Astrocyte (in vitro differentiated cells and primary cell): ENCODE measurements at places on chromosomes 3 and 15. TPM values are rescaled to one million over a fixed set of nuclear protein-coding genes. Genes with fewer than 3 reads are reported as not detected.

- peaks cover 32% of the 10 kb centered on the region for H3K4me1 ChIP-seq
- H3K27me3 ChIP-seq, result peaks cover under 1% of the 10 kb centered on the region
- H3K4me3 ChIP-seq, result peak overlapping the region; percentile 48
- H3K27ac ChIP-seq, result peak overlapping the region; percentile 13
- no peaks in the 10 kb centered on the region for H3K36me3 ChIP-seq
Observed at GRCh38 chr3:184568924-184569829, 7.6 kb downstream of the EPHB3 start.

The SH3GL3 gene
- 2.5 and 2.7 TPM in 2 replicates for total RNA-seq

DNA sequence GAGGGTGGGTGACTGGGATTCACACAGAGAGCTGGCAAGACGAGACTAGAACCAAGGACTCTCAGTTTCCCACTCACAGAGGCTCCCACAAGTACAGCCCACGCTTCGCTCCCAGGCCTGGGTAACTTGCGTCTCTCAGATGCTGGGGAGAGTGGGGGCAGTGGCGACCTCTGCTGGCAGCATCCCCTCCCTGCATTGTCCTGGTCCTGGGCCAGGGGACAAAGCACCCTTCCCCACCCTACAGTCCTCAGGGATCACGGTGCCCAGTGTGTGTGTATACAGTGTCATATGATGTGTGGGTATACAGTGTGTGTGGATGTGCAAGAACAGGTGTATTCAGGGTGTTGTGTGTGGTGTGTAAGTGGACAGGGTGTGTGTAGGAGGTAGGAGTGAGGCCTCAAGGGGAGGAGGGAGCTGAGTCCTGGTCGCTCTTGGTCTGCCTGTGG, 12.8 kb downstream of the VILL start:
- H3K4me1 ChIP-seq, result peaks cover 9% of the 10 kb centered on the region
- no peak overlapping the region for H3K27ac ChIP-seq
- no peak for DNase-seq
- H3K27me3 ChIP-seq, result no peaks in the 10 kb centered on the region
- H3K4me3 ChIP-seq, result no peak overlapping the region
- H3K36me3 ChIP-seq, result no peaks in the 10 kb centered on the region

The NEIL1 gene
- 4.9 and 5.1 TPM in 2 replicates for total RNA-seq

GRCh38 chr15:90711418-90711824, 5.7 kb upstream of the BLM start:
- H3K27me3 ChIP-seq, result no peaks in the 10 kb centered on the region
- DNase-seq, result no peak
- no peak overlapping the region for H3K4me3 ChIP-seq
- peaks cover 3% of the 10 kb centered on the region for H3K4me1 ChIP-seq

GRCh38 chr3:4852780-4853748, 126.2 kb upstream of the BHLHE40 start:
- peak; percentile 91 for DNase-seq
- H3K4me1 ChIP-seq, result peaks cover 9% of the 10 kb centered on the region
- no peaks in the 10 kb centered on the region for H3K27me3 ChIP-seq
- no peaks in the 10 kb centered on the region for H3K36me3 ChIP-seq

DNA sequence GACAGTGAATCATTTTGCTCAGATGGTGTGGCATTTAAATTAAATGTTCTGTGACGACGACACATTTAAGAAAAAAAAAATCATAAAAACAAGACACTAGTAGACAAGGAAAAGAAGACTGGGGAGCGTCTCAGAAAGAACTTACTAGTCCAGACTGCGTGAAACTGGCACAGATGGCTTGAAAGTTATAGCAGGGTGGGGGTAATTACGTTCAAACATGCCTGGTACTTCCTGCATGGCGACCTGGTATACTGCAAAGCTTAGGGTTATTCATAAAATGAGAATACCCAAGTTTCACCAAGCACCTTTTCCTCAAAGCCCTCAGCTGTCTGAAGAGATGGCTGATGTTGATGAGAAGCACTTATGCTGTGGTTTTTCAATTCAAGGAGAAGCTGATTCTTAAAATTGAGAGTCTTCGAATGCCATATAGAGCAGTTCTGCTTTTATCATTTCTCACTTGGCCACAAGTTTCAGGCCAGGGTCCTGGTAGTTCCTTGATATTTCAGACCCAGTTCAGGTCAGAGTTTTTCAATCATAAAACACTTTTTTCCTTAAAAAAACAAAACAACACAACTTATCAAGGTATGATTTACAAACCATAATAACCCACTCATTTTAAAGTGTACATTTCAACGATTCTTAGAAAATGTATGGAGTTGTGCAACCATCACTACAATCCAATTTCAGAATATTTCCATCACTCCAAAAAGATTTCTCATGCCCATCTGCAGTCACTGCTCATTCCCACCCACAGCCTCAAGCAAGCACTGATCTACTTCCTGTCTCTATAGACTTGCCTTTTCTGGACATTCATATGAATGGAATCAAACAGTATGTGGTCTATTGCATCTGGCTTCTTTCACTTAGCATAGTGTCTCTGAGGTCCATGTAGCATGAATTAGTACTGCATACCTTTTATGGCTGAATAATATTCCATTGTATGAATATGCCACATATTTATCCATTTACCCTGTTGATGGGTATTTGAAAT, 24.7 kb downstream of the PCOLCE2 start:
- peaks cover 6% of the 10 kb centered on the region for H3K4me1 ChIP-seq
- no peaks in the 10 kb centered on the region for H3K27me3 ChIP-seq
- DNase-seq, result no peak
- H3K27ac ChIP-seq, result no peak overlapping the region

DNA sequence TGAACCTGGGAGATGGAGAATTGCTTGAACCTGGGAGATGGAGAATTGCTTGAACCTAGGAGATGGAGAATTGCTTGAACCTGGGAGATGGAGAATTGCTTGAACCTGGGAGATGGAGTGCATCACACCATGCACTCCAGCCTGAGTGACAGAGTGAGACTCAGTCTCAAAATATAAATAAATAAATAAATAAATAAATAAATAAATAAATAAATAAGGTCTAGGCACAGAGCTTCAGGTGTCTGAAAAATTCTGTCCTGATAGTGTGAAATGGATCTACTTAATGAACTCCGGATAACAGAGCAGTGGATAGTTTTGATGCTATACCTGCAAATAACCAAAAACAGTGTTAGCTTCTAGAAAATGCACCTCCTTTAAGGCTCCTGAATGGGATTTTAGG, 24.3 kb upstream of the NUDT16 start:
- H3K4me1 ChIP-seq, result peaks cover 7% of the 10 kb centered on the region
- H3K4me3 ChIP-seq, result no peak overlapping the region
- no peaks in the 10 kb centered on the region for H3K36me3 ChIP-seq
- no peak for DNase-seq

DNA sequence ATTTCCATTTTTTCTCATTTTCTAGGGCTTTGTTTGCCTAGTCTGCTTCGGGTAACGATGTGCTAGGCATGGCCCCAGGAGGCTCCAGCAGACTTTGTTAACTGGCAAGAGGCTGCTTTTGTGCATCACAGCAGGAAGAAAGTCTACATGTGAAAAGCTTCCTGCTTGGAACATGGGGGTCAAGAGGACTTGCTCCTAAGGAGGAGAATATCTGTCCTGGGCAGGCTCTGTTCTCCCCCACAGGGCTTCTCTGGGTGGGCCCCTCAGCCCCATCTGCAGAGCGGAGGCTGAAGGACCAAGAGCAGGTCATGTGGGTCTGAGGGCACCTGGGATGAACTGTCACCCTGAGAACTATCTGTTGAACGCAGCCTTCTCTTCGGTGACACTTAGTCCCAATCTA, 94.7 kb downstream of the CCNL1 start:
- H3K27ac ChIP-seq, result no peak overlapping the region
- no peaks in the 10 kb centered on the region for H3K27me3 ChIP-seq
- H3K4me1 ChIP-seq, result peaks cover 15% of the 10 kb centered on the region

- no peak overlapping the region for H3K4me3 ChIP-seq
- H3K36me3 ChIP-seq, result no peaks in the 10 kb centered on the region
- no peak overlapping the region for H3K27ac ChIP-seq
- H3K4me1 ChIP-seq, result peaks cover 18% of the 10 kb centered on the region
Observed at GRCh38 chr3:171388527-171388926, 71.7 kb downstream of the TNIK start.

GRCh38 chr3:144341471-144341870, 369.8 kb downstream of the DIPK2A start:
- H3K27ac ChIP-seq, result no peak overlapping the region
- H3K4me1 ChIP-seq, result no peaks in the 10 kb centered on the region
- no peaks in the 10 kb centered on the region for H3K27me3 ChIP-seq
- no peak for DNase-seq
- H3K36me3 ChIP-seq, result no peaks in the 10 kb centered on the region

DNA sequence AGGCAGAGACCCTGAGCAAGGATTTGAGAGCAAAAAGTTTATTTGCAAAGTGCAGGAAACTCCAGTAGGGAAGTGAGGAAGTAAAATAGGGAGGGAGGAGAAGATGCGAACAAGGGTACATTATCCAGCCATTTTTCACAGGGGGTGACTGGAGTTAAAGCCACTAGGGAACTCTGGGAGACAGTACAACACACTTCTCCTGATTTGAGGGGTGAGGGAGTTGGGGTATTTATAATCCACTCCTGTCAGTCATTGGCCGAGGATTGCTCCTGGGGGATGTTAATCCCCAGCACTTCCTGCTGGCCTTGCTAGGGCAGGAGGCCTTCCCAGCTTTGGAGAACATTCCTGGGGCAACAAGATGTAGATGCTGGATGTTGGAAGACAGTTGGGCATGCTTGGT, 28.2 kb downstream of the CCR3 start:
- DNase-seq, result no peak
- no peak overlapping the region for H3K4me3 ChIP-seq

The CRABP1 gene
- total RNA-seq, result 0.30 TPM in 1 of 2 replicates, not detected in the other

The MRAS gene
- 55.4 and 81.8 TPM in 2 replicates for total RNA-seq

DNA sequence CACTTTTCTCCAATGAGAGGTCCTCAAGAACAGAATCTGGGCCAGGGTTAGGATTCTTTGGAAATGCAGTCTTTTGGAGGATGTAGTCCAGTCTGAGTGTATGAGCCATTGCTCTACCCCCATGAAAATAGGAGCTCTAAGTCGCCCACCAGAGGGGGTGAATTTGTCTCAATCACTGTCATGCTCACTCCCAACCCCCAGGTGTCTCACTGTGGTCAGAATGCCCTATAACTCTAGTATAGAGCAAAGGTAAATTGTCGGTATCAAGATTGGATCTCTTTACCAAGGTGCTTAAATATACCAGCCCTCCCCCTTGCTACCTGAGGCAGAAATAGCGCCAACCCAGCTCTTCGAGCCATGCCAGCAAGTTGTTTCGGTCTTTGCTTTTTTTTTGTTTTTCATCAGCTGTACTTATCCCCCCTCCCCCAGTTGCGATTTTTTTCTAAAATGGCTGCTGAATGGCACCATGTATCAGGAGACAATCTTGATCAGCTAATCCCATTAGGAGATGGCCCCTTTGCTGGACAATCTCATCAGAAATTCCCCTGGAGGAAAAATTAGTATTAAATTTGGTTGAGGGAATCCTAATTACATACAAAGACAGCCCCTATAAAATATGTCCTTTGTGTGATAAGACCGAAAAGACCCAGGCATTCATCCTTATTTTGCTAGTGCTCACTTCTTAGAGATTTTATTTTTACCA, 130.7 kb downstream of the EBLN2 start:
- no peak overlapping the region for H3K4me3 ChIP-seq
- H3K4me1 ChIP-seq, result peaks cover 5% of the 10 kb centered on the region
- H3K27ac ChIP-seq, result no peak overlapping the region
- DNase-seq, result no peak
- H3K27me3 ChIP-seq, result no peaks in the 10 kb centered on the region

- H3K36me3 ChIP-seq, result no peaks in the 10 kb centered on the region
- H3K4me1 ChIP-seq, result peaks cover 26% of the 10 kb centered on the region
- H3K27me3 ChIP-seq, result no peaks in the 10 kb centered on the region
- H3K27ac ChIP-seq, result no peak overlapping the region
Observed at GRCh38 chr3:127000119-127000518, 17.2 kb downstream of the PLXNA1 start.

- no peaks in the 10 kb centered on the region for H3K4me1 ChIP-seq
- no peak overlapping the region for H3K27ac ChIP-seq
- H3K27me3 ChIP-seq, result peaks cover 6% of the 10 kb centered on the region
- H3K4me3 ChIP-seq, result no peak overlapping the region
- H3K36me3 ChIP-seq, result no peaks in the 10 kb centered on the region
Observed at GRCh38 chr3:46277476-46277875, 35.2 kb downstream of the CCR3 start.

DNA sequence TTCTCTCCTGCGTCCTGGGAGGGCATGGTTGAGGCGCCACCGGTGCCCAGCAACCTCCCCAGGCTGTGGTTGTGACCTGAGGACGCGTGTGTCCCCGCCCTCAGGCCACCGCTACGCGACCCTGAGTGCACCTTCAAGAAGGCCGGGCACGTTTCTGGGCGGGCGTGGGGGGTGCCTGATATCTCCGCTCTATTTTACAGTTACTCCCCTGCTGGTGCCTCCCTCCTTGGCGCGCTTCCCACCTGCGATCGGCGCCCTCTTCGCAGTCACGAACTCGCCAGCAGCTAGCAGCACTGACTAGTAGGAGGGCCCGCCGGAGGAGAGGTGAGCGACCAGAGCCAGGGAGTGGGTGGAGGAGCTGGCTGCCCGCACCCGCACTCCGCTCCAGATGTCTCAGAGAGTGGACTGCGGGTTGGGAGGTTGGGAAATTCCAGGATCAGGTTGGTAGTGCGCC, 43.2 kb upstream of the POLG start:
- DNase-seq, result no peak
- H3K4me3 ChIP-seq, result no peak overlapping the region
- no peaks in the 10 kb centered on the region for H3K36me3 ChIP-seq
- H3K4me1 ChIP-seq, result no peaks in the 10 kb centered on the region
- peaks cover 93% of the 10 kb centered on the region for H3K27me3 ChIP-seq
- no peak overlapping the region for H3K27ac ChIP-seq

The SIN3A gene
- total RNA-seq, result 49.9 and 54.0 TPM in 2 replicates

GRCh38 chr3:29758434-29759322, 477.8 kb downstream of the RBMS3 start:
- peaks cover 35% of the 10 kb centered on the region for H3K4me1 ChIP-seq
- no peaks in the 10 kb centered on the region for H3K27me3 ChIP-seq
- H3K27ac ChIP-seq, result peak overlapping the region; percentile 72
- H3K4me3 ChIP-seq, result peak overlapping the region; percentile 7
- DNase-seq, result peak; percentile 92

The CYP11A1 gene
- 0.43 and 0.60 TPM in 2 replicates for total RNA-seq

The GOLGA6L7 gene
- not detected in 2 replicates for total RNA-seq

DNA sequence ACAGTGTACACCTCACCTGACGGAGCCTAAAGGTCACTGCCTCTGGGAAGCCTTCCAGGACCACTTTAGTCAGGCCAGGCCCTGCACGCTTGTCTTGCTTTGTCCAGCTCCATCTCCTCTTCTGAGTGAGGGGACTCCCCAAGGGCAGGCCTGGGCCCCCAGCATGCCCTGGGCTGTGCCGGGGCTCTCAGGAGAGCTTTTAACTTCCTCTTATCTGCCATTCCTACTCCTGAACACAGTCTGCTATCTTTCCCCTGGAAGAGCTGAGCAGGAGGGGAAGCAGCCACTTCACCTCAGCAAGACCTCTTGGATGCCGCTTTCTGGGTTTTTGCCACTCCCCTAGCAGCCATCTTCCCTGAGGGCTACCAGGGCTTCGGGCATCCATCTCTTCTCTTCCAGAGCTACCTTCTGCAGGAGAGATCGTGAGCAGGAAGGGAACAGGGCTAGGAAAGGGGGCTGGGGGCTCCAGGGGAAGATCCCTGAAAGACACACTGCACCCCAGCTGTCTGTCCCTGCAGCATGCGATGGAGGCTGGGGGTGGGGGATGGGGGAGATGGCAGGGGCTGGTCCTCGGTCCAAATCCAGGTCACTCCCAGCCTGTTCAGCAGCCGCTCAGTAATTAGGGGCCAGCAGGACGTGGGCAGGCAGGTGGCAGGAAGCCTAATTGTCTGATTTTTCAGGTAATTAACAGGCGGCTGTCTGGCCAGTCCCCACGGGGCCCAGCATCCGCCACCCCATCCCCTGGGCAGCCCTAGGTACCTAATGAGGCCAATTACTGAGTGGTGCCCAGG, 19.9 kb upstream of the RPL29 start:
- H3K4me1 ChIP-seq, result no peaks in the 10 kb centered on the region
- DNase-seq, result no peak
- H3K36me3 ChIP-seq, result no peaks in the 10 kb centered on the region
